ENCODE measurements at places on chromosomes 12 and 14.

GRCh38 chr14:85475113-85475512, 54.8 kb upstream of the FLRT2 start:
- DNase-seq, result no peak

DNA sequence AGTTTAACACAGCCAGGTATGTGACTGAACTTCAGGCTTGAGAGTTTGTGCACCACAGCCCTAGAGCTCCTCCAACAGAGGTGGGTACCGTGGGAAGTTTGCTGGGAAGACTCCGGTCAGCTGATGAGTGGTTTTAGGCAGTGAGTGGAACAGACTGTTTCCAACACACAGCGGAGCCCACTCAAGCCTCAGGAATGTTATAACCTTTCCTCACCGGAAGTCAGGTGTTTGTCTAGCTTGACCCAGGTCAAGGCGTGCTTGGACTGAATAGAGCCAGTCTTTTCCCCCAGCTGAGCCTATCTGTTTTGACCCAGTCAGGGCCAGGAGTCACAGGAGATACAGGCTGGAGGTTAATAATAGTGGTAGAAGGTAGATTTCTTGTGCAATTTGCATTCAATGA, 138.4 kb upstream of the PARP11 start:
- no peak for DNase-seq

DNA sequence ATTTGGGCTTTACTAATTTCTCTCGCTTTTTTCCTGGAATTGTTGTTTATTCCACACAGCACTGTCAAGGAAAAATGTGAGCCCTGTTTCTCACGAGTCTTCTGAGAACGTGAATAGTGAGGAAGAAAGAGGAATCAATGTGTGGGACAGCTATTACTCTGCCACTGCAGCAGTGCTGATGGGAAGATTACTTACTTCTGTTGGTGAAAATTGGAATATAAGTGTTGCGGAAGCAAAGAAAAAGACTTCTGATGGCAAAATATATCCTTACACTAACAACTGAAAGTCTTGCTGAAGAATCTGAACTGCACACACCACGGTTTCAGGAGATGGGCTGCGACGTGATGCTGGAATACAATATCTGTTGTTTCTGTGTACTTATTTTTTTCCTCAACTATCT, 884.2 kb downstream of the AACS start:
- DNase-seq, result no peak

DNA sequence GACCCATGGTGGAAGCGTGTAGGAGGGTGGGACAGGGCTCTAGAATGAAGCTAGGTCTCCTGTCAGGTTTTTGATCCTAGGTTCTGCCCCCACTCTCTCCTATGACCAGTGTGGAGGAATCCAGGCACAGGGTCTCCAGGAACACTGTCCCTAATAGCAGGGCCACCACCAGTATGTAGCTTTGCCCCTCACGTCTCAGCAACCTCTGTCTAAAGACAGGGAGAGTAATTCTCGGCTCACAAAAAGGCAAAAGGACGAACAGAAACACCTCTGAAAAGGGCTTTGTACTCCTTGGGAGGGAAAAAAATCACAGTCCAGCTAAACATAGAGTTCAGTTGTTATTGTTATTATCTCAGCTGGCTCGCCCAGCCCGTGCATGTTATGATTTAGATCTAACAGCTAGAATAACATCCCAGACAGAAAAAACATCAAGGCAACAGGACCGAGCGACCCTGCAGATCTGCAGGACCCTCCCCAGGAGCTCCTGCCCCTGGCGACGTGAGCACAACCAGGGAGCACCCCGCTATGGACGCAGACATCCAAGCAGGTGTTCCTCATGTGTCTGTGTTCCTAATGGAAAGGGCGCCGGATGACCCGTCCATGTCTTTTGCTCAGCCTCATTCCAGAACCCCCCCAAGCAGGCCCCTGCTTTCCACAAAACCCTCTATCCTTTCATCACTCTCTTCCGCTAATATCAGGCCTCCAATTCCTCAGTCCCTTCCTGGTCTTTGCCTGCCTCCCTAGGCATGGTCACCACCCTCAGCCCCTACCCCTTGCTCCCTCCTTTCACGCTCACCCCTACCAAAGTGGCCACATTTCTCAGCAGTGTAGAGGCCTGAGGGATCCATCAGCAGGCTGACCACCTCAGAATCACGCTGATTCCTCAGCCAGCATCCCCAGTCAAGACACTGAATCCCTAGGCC, 14.2 kb upstream of the SLC6A12 start:
- DNase-seq, result no peak

DNA sequence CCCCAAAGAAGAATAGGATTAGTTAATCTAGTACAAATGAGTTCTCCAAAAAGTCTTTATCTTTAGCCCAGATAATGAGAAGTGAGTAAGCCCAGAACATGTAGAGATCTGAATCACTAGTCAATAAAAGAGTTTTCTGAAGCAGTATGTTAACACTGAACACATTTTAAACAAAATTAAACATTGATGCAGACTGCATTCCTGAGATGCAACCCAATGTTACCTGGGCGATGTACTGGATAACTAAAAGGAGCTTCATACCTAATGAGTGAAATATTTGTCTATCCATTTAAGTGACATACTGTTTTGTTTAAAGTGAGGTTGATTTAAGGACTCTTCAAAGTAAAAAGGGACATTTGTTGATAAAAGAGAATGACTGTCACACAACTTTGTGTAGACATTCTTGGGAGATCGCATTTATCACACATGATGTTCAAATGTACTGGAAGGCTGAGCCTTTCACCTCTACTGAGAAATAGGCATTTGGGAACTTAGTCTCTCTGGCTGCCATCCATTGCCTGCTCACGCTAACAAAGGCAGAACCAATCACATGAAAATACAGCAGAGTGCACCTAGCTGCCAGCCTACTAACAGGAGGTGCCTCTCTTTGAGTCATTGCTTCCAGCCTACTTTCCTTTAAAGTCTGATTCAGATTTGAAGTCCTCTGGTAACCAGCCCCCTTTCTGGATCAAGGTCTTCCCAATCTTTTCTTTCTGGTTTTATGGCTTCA, 287.7 kb downstream of the BTG1 start:
- no peak for DNase-seq

DNA sequence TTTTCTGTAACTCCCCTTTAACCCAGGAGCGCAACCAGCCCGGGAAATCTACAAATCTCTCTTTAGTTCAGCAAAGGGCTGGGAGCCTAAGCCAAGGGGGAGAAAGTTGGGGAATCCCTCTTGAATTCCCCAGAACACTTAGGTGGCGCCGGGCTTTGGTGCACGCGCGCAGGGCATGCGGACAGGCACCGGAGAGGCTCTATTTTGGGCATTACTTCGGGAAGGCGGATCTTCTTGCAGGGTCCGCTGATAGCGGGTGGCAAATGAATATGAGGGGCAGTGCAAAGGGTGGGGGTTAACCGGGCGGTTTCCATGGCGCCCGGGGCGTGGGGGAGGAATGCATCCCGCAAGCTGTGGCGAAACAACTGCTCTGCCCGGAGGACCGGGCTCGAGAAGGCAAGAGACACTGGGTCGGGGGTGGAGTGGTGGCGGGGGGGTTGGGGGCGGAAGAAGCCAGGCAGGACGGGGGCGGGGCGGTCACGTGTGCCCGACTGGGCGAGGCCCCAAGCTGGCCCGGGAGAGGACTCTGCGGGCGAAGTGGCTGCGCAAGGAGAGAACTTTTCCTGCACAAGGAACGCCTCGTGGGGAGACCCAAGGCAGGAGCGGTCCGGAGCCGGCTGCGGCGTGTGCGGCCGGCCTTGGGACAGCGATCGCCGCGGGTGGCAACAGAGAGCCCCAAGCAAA, at the start of gene FLVCR2:
TSS of gene FLVCR2 (plus strand) at position 519 of the 684 bp plus-strand sequence. CDS start 353 bp downstream, outside the sequence.
- DNase-seq, result peak; percentile 53

DNA sequence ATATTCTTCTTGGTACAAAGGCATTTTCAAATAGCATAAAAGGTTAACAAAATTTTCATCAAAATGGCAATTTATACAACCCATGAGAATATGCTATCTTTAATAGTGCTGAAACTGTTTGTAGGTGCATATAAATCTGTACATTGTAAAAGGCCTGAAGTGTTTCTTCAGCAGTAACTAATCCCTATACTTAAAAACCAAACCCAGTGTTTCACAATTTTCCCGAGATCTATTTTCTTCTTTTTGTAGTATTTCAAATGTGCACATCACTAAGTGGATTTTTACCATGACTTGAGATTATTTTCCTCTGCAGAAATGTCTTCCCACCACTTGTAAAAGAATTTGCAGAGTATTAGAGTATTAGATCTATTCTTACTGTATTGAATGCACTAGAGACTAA, 76.5 kb downstream of the FERMT2 start:
- no peak for DNase-seq

DNA sequence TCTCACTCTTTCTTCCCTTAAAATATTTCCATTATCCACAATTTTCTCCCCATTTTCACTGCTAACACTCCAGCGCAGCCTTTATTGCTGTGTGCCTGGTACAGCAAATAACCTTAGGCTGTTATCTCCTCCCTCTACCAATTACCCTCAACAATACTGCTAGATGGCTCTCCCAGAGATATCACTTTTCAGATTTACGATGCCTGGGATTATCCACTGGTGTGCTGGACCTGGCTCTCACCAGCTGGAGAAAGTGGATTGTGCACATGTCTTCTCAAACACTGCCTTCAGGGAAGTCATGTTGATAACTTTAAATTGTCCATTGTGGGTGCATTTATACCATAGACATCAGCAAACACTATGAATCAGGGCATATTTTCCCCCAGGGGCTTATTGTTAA, 101.9 kb upstream of the ADAMTS20 start:
- DNase-seq, result no peak

GRCh38 chr14:89701211-89702043, 253.1 kb downstream of the EFCAB11 start:
- peak; percentile 78 for DNase-seq

- DNase-seq, result no peak
Observed at GRCh38 chr12:112808156-112808555, 16.6 kb downstream of the RPH3A start.

DNA sequence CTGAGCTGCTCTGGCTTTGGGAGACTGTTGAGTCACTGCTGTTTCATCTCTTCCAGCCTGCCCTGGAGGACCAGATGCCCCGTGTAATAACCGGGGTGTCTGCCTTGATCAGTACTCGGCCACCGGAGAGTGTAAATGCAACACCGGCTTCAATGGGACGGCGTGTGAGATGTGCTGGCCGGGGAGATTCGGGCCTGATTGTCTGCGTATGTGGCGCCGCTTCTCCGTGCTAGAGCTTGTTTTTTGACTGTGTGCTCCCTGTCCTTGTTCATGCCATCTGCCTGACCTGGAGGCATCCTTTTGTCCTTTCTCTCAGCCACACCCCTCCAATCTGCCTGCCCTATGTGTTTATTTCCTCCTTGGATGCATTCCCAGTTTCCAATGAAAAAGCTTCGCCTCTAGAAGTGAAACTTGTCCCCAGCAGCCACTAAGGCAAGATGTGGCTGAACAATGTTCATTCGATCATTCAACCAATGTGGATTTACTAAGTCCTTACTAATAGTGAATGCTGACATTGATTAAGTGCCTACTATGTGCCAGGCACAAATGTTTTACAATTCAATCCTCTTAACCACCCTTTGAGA, 98.6 kb downstream of the NT5DC3 start:
- no peak for DNase-seq

DNA sequence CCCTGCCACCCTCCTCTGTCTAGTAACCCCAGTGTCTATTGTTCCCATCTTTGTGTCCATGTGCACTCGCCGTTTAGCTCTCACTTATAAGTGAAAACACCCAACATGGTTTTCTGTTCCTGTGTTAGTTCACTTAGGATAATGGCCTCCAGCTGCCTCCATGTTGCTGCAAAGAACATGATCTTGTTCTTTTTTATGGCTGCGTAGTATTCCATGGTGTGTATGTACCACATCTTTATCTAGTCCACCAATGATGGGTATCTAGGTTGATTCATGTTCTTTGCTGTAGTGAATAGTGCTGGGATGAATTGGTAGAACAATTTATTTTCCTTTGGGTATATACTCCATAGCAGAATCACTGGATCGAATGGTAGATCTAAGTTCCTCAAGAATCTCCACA, 51.0 kb upstream of the RFLNA start:
- no peak for DNase-seq

GRCh38 chr12:8655421-8655820, 7.2 kb downstream of the MFAP5 start:
- no peak for DNase-seq

GRCh38 chr14:91745344-91745743, 13.5 kb upstream of the CATSPERB start:
- no peak for DNase-seq

GRCh38 chr14:68593806-68594536, 198.9 kb downstream of the ZFP36L1 start:
- DNase-seq, result no peak

DNA sequence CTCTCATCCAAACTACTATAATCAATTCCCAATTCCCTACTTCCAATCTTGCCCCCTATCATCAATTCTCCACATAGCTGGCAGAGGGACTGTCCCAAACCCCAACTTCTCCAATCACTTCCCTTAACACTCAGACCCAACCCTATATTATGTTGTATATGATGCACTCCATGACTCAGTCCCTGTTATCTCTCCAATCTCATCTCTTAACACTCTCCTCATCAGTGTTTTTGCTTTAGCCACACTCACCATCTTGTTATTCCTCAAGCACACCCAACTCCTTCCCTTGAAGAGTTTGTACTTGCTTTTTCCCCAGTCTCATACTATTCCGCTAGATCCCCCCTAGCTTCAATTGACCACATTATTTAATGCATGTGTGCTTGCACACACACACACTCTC, 4.9 kb downstream of the RHOJ start:
- no peak for DNase-seq

GRCh38 chr12:14769466-14769968, 33.8 kb downstream of the WBP11 start:
- DNase-seq, result no peak

DNA sequence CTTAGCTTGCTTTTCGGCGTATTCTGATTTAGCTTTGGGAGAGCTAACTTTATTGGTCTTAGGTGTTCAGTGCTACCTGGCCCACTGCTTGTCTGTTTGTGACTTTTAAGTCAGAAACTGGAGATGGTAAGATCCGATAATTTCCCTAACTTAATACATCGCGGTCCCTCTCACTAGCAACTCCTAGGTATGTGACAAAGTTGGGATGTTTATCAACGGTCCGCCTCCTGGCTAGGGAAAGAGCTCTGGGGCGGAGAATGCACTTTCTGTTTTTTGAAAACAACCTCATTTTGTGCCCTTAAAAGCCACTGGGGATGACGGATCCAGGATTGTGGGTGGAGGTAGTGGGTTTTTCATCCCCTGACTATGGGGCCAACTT, 1.2 kb downstream of the CDKN1B start:
- DNase-seq, result no peak

DNA sequence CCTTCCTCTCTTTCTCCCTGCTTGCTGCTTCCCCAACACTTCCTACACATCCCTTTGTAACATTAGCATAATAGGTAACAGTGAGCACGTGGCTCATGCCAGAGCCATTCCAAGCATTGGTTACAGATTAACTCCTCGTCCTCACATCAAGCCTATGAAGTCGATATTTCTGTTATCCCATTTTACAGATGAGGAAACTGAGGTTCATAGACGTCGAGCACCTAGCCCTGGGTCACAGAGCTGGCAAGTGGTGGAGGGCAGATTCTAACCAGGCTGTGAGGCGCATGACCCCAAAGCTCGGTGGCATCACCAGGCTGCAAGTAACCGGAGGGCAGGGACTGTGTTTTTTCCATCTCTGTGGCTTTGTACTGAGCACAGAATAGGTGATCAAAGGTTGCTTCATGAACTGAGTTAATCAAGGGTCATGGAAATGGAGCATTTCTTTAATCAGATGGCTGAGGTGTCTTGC, 5.7 kb upstream of the SERPINA1 start:
- no peak for DNase-seq

GRCh38 chr14:78982551-78982950, 812.4 kb downstream of the NRXN3 start:
- DNase-seq, result no peak

All from activated CD4-positive, alpha-beta T cell treated with anti-CD3 and anti-CD28 coated beads, Interleukin-2, amount 50 U/mL, for 4 hours (primary cell).